ENCODE measurements at places on chromosomes 13 and 19.

DNA sequence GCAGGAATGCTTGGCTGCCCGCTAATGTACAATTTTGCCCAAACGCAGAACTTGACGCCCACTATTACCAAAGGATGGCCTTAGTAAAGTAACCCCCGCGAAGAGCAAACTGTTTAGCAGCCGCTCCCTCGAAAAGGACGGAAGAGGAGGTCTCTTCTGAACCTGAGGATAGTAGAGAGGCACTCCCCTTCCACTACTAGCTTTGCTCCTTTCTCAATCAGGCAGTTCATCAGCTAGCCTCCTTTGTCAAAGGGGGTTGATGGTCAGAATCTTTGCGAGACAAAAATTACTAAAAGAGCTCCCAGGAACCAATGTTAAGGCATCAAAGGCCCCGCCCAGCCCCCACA is 534 bp downstream of the CAB39L start:
- DNase-seq = peak; percentile 14

- DNase-seq = no peak
Measured at GRCh38 chr13:47350334-47351124, 453.7 kb upstream of the HTR2A start.

DNA sequence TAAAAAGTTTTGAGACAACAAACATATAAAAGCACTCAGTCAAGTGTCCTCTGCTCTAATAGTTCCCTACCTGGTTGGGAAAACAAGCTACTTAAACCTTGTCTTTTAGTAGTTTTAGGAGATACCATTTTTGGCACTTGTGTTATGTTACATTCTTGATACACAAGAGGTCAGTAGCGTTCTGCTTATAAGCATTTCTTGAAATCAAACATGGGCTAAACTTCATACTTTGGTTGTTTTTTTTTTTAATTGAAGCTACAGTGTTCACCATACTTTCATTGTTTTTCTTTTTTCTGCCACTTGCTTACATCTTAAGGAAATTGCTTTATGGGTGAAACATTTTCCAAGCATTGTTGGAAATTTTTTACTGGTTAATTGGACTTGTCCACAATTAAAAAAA is 12.9 kb downstream of the NHLRC3 start:
- DNase-seq = peak; percentile 42

DNA sequence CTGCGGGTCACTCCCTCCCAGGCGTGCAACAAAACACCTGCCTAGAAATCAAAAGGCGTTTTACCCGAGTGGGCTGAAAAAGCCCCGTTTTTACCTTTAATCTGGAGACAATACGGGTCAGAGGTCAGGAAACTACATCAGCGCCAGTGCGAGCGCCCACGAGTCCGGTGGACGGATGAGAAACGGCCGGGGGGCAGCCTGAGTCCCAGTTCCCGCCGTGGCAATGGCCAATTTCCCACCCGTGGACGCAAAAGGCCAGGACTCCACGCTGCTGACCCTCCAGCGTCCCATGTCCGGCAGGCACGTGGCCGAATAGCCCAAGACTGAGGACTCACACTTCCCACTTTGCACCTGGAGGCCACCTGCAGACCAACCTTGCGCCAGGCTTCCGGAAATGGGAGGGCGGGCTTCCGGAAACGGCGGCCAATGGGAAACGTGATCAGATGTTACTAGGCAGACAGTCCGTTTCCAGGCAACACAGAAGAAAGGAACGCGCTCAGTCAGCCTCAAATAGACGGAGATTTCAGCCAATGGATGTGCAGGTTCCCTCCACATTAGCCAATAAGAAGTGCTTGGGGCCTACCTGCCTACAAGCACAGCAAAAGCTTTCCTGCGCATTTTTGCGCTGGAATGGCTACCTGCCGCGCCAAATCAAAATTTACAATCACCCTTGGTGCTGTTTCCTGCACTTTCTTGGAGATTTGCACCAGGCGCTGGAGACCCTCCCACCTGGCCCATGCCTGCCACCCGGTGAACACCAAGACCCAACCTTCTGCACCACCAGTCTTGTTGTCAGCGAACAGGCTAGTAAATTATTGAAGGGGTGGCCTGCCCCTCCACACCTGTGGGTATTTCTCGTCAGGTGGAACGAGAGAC is 47.4 kb downstream of the ZFP14 start:
- DNase-seq = peak; percentile 86

DNA sequence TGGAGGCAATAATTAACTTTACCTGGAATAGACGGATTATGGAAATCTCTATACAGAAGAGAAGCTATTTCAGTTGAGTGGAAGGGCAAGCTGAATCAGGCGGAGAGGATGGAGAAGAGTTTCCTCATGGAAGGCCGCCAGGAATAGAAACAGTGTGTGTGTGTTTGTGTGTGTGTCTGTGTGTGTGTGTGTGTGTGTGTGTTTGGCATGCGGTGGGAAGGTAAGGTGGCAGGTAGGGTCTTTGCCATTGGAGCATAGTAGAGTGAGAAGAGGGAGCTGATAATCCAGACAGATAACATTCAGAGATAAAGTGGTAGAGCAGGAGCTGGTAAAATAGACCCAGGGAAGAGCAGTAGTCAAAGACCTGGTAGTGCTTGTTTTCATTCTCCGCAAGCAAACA is 9.2 kb upstream of the HS6ST3 start:
- no peak for DNase-seq

DNA sequence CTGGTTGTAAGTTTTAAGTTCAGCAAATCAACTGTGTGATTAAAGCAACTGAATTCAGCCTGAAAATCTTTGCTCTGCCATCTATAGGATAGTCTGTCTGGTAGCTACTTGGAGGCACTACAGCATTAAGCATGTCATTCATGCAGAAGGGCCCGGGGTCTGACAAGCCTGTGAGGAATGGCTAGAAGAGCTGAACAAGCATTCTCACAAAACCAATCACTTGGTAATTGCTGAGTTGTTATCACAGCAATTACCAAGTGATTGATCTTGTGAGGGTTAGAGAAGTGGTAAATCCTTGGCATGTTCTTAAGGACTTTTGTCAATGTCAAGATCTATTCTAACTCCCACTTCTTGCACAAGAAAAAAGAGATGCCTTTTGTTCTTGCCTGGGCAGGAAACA is 356.1 kb downstream of the FGF14 start:
- no peak for DNase-seq

DNA sequence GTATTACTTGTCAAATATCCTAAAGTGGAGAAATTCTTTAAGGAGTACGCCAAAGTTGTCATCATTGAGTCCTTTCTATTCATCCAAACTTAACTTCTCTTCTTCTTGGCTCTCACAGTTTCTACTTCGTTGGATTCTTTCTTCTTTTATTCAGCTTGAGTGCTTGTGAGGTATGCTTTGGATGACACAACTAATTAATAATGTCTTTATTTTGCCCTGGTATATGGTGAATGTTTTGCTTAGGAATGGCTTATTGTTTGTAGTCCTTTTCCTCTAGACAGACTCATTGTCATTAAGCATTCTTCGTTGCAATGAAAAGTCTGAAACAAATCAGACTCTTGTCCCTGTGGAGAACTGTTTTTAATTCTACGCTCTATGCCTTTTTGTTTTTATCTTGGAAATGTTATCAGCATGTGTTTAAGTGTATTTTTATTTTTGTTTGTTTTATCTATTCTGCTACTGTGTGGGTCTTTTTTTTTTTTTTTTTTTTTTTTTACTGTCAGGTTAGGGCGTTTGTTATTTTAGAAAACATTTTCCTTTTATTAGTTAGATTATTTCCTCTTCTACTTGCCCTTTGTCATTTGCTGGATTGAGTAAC is 471.5 kb downstream of the GPC6 start:
- no peak for DNase-seq

DNA sequence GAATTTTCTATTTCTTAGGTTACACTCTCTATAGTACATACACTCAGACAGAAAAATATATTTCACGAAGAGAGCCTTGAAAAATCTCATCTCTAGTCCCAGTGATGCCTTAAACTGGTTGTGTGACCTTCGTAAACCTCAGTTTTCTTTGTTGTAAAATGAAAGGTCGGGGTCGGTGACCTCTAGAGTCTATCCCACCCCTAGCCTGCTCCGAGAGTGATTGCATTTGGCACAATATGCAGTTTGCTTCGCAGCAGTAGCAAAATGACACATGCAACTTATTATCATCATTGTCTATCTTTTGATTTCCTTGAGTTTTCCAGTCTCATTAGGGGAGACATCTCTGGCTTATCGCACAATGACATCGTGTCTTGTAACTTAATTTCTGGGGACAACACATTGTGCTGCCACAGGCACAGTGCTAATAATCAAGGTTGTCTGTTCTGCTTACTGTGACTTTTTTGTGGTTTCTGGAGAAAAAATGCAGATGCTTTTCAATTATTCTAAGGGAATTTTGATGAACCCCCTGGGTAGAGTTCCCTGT is 115.0 kb downstream of the GGACT start:
- DNase-seq = no peak

DNA sequence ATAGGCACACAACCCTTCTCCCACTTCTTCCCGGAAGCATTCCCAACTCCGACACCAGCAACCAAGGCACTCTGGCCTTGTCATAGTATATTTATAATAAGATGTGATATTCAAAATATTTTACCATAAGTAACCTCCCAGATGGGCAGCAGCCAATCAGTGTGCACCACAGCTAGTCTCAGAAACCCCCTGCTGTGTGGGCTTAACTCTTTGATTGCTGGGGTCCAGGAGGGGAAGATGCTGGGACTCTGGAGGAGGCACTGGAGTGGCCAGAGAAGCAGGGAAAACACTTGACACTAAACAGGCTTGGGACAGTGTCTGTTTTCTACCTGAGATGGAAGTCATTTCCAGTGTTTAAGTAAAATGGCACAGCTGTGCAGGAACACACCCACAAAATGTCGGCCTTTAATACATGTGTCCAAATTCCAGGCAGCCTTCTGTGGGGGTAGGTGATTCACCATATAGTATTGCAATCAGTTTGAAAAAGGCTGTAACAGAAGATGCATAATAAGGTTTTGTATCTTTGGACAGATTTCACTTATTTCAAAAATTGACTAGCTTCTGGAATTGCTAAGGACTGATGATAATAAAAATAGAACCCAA is 100.7 kb downstream of the MBNL2 start:
- no peak for DNase-seq

DNA sequence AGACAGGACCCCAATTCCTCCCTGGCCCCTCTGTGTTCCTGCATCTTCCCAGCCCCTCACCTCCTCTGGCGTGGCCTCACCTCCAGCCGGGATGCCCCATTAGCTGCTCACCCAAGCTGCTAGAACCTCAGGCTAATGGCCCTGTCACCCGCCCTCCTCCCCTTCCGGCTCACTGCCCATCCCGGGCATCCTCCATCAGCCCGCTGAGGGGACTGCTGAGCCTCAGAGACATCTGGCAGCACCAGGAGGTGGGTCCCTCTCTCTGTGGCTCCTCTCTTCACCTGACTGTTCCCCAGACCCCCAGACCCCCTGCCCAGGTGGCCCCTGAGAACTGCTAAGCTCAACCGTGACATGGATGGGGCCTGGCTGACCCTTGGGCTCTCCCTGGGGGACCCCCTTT is 2.9 kb downstream of the FFAR1 start:
- no peak for DNase-seq

DNA sequence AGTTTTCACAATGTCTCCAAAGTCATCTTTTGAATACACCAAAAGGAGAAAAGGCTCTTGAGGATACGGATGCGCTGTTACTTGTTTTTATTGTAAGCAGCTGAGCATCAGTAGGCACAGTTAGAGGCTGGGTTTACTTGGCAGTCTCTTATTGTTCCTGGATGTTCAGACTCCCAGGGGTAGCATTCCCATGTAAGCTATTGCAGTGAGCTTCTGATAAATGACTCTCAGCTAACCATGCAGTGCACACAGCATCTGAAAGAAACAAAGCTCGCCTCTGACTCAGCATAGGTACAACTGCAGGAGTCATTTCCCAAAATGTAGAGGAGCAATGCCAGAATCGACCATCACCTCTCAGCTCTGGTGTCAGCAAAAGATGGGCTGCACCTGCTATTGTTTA is 84.8 kb downstream of the DCT start:
- no peak for DNase-seq

- no peak for DNase-seq
Measured at GRCh38 chr13:21530656-21531055, 71.6 kb upstream of the ZDHHC20 start.

DNA sequence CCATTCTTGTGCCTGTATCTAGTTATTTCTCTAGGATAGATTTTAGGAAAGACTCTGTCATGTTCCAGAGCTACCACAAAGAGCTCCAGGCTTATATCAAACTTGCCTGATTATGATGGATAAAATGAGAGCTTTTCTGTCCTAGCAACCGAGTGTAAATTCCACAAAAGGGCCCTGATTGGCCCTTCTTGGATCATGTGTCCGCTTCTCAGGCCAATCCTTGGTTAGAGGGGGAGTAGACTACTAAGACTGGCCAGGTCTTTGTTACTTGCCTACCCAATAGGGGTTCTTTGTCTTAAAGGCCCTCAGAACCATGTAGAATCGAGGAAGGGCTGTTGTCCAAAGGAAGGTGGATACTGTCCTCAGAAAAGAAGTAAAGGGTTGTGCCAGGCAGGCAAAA is 2.4 kb downstream of the DHX34 start:
- DNase-seq = peak; percentile 74

- DNase-seq = no peak
Measured at GRCh38 chr19:9431475-9431874, 3.9 kb downstream of the ZNF266 start.

DNA sequence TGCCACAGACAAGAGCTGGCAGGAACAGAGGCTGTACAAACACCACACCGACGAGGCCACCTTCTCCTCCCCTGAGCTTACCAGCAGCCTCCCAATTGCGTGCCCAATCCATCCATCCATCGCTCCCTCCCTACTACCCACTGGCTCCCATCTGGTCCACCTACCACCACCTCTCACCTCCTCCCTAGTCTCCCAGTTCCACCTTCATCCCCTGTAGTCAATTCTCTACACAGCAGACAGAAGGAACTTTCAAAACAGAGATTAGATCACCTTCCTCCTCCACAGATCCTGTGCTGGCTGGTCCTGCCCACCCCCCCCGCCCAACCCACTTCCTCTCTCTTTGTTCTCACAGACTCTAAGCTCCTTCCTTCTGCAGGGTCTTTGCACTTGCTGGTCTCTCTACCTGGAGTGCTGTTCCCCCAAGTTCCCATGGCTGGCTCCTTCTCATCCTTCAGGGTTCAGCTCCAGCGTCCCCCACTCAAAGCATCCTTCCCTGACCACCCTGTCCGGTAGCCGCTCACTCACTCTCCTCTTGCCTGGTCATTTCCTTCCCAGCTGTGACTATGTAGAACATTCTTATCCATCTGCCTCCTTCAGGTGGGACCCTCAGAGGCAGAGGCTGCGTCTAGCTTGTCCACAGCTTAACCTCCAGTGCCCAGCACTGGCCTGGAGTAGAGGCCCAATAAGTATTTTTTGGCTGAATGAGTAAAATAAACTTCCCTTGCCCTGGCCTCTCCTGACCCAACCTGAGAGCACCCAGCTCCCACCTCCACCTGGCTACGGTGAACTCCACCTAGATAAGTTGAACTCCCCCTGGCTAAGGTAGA is 23.0 kb downstream of the PIN1 start:
- DNase-seq = no peak

DNA sequence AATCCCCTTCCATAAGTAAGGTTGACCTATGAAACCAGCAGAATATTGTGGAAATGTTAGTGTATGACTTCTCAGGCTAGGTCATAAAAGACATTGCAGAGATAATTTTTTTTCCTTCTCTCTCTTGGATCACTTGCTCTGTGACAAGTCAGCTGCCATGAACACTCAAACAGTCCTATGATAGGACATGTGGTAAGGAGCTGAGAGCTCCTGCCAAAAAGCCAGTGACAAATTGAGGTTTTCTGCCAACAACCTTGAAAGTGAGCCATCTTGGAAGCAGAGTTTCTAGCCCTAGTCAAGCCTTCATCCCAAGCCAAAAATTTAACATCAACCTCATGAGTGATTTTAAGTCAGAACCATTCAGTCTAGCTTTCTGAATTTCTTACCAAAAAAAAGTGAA is 270.9 kb upstream of the NBEA start:
- DNase-seq = no peak

- DNase-seq = no peak
Measured at GRCh38 chr13:31477961-31478360, 261.4 kb upstream of the RXFP2 start.

- DNase-seq = no peak
Measured at GRCh38 chr13:41200126-41200525, 5.8 kb upstream of the KBTBD7 start.

Data from A549 (cell line).